ENCODE measurements at places on chromosomes 6 and 20.

- DNase-seq: no peak
Observed at GRCh38 chr6:128310451-128310850, 209.9 kb downstream of the PTPRK start.

DNA sequence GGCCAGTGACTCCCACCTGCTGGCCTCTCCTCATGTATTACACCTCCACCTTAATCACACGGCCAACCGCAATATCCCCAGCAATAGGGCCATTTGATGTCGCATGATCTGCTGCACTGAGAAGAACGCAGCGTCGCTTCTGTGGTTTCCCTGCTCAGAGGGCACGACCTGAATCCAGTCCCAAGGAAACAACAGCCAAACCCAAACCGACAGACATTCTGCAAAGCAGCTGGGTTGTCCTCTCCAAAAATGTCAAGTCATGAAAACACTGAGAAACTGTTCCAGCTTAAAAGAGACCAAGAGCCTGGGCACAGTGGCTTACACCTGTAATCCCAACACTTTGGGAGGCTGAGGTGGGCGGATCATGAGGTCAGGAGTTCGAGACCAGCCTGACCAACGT lies 7.5 kb upstream of the BPI start:
- no peak for DNase-seq

DNA sequence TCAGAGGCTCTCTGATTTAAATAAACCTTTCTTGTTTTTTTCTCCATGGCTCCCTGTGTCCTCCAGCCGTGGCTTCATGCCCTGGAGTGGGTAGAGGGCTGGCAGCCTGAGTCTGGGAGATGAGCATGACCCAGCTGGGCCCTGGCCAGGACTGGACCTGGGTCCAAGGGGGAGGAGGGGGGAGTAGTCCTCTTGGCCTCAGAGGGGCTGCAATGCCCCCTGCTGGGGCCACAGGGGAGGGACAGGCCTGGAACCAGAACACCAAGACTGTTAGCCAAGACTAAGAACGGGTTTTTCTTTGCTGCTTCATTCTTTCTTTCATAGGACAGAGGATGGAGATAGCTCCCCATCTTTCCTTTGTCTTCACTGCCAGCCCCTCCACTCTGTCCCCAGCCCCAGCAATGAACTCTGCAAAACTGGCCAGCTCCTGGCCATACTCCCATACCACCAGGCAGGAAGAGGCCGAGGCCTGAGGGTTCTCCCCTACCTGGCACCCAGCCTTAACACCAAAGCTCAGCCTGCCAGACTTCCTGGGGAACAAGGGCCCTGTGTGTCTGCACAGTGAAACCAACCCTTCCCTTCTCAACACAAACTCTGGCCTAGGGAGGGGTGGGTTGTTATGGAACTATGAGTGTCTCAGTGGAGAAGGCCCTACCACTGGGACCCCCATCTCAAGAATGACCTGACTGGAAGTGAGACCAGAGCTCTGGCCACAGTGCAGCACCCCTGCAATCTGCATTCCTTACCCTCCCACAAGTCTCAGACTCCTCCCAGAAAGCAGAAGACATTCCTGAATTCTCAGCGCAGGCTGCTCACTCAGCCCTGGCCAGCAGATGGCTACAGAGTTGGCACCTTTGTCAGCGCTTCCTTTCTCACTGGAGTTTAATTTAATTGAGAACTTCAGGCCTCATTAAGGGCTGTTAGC lies 11.0 kb downstream of the SLC29A1 start:
- peak; percentile 90 for DNase-seq

DNA sequence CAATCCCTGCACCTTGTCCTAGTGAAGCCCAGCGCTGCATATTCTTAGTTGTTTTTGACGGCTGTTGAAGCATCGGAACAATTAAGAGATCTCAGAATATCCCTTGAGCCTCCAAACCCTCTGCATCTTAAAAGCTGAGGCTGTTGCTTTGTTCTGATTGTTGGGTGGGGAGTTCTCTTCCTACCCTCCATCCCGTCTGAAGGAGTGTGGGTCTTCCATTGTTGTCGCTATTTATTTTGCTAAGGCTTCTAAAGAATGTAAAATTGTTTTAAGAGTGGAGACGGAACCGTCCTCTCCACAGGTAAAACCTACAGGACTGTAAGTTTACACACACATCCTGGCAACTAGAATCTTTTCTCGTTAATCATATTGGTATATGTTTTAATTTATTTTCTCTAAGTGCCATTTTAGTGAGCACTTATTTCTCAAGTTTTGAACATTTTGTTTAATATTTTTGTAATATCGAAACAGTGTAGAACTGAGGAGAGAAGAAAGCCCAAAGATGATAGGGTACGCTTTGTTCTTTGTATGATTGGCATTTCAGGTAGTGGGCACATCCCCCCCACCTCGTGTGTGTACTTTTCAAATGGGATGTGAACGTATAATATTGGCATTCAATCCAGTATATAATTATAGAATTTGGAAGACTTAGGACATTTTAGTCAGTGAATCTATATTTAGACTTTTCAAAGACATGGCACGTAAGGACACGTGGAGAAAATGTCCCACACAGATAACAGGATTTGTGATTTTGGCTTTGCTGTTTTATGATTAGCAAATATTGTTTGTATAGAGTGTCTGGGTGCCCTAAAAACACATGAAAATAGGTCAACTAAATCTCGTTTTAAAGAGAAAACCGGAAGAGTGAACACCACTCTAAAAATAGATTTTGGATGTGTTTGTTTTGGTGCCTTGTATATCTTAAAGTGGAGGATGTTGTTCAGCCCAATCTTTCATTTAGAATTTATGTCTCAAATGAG lies 1.3 kb downstream of the RNF146 start:
- no peak for DNase-seq

GRCh38 chr6:169957351-169957963 lies 206.0 kb downstream of the ERMARD start:
- DNase-seq: no peak

- no peak for DNase-seq
Observed at GRCh38 chr20:20546402-20546801, 166.0 kb downstream of the RALGAPA2 start.

DNA sequence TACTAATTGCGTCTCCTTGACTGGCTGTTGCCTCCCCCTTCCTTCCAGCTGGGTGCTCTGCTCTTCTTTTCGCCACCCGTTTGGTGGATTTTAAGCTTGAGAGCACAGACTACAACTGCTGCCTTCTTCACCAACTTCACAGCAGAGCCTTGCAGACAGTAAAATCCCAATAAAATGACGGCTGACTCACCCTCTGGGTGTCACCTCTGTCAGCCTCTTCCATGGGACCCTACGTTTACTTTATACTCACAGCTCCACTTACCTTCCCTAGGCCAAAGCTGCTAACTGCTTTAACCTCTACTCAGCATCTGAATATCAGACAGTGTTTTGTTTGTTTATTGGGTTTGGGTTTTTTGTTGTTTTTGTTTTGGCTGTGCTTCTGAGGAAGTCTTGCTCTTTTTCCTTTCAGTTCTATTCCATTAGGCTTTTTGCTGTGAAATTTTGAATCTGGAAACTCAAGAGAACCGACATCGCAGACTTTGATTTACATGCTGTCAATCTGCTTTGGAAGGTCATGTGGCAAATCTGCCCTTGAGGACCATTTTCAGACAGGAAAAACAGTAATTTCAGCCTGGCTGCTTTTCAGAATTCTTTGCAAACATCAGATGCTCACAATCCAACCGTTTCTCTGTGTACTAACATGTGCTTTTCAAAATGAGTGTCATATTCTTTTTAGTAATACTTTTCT lies 2.4 kb downstream of the AGPAT4 start:
- DNase-seq: no peak

- no peak for DNase-seq
Observed at GRCh38 chr6:102417368-102417998, 1024.0 kb downstream of the GRIK2 start.

- no peak for DNase-seq
Observed at GRCh38 chr6:125974214-125974866, 12.0 kb upstream of the TRMT11 start.

DNA sequence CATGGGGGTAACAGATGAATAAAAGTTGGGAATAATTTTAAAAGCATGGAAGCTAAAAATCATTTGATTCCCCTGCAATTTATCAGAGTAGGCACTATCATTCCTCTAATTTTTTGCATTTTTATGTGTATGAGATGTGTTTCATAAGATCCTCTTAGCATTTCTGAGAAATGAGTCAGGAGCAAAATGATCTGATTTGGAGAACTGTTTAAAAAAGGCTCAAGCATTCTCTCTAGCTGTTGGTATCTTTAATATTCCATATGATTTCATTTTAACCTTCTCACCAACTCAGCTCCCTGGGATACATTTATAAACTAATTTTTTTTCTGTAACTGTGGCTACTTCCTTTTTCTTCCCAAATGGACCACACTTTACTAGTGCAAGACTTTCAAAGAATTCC lies 60.9 kb downstream of the MCHR2 start:
- no peak for DNase-seq

GRCh38 chr6:87224971-87225370 lies 69.6 kb downstream of the ZNF292 start:
- no peak for DNase-seq

DNA sequence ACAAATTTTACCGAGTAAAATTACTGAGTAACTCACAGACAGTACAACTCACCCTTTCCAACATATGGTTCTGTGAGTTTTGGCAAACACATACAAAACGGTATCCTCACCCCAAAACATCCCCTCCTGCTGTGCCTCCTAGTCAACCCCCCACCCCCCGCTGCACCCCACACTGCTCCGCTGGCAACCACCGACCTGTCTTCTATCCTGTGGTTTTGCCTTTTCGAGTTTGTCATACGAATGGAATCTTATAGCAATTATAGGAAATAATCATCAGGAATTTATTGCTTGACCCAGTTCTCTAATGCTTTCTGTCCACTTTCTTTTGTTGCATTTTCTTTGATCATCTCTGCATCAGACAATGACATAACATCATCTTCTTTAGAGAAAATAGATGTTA lies 312.3 kb downstream of the KIF16B start:
- DNase-seq: no peak

DNA sequence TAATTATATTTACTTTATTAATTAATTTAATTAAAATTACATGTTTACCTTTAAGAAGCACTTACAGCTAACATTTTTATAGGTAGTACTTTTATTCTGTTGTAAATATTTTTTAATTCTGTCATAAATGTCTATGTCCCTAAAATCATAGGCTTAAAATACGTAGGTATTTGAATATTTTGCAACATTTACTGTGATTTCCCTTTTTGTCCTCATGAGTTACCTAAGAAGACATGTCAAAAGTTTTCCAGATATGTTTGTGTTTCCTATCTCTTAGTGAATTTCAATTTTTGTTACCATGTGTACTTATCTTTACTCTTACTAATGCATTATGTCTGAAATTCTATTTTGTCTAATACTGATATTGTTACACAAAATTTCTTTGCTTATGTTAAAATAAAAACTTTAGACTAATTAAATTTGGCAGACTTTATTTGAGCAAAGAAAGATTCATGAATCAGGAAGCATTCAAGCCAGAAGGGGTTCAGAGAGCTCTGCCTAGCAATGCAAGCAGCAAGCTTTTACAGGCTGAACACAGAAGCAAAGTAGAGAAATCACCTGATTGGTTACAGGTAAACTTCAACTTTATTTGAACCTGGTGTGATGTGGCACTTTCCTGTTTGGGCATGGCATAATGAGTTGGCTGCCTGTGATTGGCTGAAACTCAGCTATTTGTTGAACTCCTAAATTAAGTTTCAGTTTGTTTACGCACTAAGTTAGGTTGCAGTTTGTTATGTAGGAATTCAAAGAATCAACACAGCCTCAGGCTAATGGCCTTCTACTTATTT lies 123.2 kb upstream of the TMEM170B start:
- no peak for DNase-seq

GRCh38 chr20:61640131-61640870 lies 388.2 kb downstream of the CDH4 start:
- no peak for DNase-seq

- DNase-seq: no peak
Observed at GRCh38 chr6:18276610-18277236, 12.4 kb upstream of the DEK start.
